ENCODE measurements at places on chromosomes 2 and 18.

- DNase-seq = no peak
These were observed 33.7 kb upstream of the KYNU start for GRCh38 chr2:142843731-142844130.

- no peak for DNase-seq
These were observed 94.2 kb upstream of the FSHR start for GRCh38 chr2:49248506-49248905.

DNA sequence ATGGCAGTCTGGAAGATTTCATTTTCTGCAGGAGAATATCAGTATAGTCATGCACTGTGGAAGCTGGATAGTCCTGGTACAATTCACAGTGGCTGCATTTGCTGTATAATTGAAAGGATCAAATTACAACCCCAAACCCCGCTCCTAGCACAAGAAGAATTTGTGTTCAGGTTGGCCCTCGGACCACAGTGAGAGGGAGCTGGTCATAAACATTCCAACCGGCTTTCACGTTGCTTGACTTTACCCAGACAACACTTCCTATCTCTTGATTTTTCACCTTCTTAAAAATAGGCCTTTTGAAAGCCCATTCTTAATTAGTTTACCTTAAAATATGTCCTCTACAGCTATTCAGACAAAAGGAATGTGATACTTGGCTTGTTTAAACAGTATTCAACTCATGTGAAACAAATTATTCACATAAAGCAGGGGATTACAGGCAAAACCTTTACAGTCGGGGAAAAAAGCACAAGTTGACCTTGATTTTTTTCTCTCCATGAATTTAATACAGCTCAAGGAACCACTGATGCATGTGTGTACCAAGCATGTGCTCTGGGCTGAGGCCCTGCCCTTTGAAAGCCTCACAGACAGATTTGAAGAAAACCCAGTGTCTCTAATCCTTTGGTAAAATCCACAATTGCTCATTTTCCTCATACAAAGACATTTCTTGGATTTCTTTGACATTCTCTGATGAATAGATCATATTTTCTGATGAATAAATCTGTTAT lies 143.0 kb upstream of the SOX11 start:
- DNase-seq = no peak

- DNase-seq = no peak
These were observed 1469.7 kb upstream of the PIK3C3 start for GRCh38 chr18:40485318-40485717.

- DNase-seq = no peak
These were observed 1.8 kb upstream of the BCL11A start for GRCh38 chr2:60555066-60555782.

DNA sequence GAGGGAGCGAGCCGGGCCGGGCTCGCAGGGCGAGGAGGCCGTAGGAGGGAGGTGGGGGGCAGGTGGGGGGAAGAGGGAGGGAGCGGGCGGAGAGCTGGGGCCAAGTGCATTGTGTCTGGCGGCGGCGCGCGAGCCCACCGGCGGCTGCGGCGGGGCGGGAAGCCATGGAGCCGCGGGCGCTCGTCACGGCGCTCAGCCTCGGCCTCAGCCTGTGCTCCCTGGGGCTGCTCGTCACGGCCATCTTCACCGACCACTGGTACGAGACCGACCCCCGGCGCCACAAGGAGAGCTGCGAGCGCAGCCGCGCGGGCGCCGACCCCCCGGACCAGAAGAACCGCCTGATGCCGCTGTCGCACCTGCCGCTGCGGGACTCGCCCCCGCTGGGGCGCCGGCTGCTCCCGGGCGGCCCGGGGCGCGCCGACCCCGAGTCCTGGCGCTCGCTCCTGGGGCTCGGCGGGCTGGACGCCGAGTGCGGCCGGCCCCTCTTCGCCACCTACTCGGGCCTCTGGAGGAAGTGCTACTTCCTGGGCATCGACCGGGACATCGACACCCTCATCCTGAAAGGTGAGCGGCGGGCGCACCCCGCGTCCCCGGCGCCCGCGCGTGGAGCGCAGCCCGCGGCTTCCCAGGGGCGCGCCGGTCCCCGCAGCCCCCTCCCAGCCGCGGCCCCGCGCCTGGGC lies at the start of gene TMEM178A:
Gene TMEM178A, plus strand, starts transcription at position 107 of the 680 bp plus-strand sequence. Its CDS starts 58 bp downstream, at position 165.
- DNase-seq = no peak

- DNase-seq = no peak
These were observed 29.9 kb upstream of the ALKAL2 start for GRCh38 chr2:317501-318424.

DNA sequence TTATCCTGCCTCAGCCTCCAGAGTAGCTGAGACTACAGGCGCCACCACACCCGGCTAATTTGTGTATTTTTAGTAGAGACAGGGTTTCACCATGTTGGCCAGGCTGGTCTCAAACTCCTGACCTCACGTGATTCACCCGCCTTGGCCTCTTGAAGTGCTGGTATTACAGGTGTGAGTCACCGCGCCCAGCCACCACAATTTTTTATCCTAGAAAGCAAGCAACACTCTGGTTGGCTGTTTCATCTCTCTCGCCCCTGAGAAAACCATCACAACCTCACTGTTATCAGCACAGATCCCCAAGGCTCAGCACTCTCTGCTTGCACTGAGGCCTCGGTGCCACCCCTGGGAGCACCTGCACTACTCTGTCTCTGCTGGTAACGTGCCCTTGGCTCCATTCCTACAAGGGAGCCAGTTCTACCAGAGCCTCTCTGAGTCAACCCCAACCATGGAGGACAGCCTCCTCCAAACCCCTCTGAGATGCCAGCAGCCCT lies 134.8 kb upstream of the AGAP1 start:
- no peak for DNase-seq

DNA sequence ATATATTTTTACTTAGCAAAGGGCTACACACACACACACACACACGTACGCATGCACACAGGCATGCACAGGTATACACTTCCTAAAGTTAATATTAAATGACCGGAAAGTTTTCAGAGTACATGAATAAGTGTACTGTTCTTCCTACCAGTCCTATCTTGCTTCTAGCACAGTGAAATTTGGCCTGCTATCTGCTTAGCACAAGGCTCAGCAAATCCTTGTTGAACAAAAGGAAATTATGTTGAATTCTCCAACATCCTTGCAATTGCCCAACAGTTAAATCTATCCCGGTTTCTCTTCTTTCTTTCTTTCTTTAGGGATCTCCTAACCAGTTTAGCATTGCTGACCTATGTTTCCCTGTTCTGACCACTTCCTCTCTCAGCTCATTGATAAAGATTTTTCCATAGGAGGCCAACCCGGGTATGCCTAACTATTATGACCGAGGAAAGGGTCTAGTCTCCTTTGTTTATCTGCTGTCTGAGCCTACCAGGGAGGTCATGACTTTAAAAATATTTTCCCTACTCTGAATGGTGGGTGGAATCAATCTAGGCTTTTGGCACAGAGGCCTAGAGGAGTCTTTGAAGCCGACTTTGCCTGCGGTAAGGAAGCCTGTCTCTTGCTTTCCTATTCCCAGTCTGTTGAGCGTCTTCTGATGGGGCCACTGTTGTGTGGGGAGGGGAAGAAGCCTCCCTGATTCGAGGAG lies 400.7 kb downstream of the HRH4 start:
- DNase-seq = no peak

GRCh38 chr2:42137125-42137841 lies 31.9 kb upstream of the EML4 start:
- DNase-seq = no peak

- no peak for DNase-seq
These were observed 126.3 kb downstream of the SEPTIN10 start for GRCh38 chr2:109487536-109487869.

DNA sequence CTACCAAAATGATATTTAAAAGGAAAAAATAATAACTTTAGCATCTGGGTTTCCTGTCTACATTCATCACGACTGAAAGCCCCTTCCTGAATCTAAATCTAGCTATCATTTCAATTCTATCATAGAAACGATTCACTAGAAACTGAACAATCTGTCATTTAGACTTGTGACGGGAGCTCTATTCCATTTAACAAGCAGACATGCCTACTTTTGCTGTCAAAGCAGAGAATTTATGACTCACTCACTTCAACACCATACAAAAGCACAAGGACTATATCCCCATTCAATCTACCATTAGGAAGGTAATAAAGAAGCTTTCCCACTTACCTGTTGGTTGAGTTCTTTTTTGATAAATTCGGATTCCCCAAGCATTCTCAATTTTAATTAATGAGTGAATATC lies 1072.3 kb downstream of the LRP1B start:
- DNase-seq = no peak

GRCh38 chr2:133045787-133046186 lies 375.8 kb upstream of the LYPD1 start:
- no peak for DNase-seq

- DNase-seq = no peak
These were observed 9.2 kb downstream of the SERPINE2 start for GRCh38 chr2:224029876-224030275.

DNA sequence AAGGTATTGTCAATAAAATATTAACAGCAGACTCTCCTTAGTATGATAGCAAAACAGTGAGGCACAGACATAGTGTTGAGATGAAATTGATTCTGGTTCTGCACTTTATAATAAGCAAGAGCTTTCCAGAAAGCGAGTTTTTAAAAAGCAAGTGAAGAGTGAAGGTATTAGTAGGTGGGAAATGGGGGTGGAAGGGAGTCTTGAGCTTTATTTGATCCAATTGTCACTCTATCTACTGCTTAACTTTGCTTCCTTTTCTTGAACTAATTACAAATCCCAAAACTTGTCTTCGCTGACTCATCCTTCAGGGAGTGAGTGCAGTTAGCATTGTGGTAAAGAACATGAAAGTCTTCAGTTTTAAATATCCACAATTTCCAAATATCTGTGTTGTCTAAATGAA lies 120.6 kb upstream of the BOD1L2 start:
- no peak for DNase-seq

DNA sequence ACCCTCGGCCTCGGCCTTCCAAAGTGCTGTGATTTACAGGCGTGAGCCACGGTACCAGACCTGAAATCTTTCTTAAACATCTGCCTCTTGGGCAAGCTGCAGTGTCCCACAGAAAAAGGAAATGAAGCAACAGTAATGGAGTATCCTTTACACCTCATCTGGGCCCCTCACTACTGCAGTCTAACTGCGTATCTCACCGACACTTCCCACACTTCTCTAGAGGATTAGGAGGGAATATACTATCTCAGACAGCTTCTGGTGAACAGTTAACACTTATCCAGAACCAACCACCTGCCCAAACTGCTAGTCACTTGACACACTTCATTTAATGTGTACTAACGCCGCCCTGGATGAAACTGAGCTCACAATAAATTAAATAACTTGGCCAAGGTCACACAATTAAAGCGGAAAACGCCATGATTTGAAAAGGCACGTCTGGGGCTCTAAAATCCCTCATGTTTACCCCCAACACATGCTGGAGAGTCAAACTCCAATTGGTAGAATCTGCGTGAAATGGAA lies 993 bp downstream of the COX7A2L start:
- no peak for DNase-seq

DNA sequence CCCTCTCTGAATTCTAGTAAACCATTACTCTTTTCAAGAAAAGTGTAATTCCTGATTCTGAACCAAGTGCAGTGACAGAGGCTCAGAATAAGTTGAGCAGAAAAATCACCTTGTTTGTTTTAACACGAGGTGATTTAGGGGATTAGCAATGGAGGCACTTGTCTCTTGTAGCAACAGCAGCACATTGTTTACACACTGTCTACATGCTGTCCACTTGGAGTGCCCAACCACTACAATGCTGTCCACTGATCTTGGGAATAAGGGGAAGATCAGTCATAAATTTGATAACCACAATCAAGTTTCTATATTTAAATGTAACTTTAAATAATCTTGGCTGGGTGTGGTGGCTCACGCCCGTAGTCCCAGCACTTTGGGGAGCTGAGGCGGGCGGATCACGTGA lies 13.9 kb upstream of the RMND5A start:
- no peak for DNase-seq

- no peak for DNase-seq
These were observed 854 bp downstream of the GPR155 start for GRCh38 chr2:174485788-174486562.

DNA sequence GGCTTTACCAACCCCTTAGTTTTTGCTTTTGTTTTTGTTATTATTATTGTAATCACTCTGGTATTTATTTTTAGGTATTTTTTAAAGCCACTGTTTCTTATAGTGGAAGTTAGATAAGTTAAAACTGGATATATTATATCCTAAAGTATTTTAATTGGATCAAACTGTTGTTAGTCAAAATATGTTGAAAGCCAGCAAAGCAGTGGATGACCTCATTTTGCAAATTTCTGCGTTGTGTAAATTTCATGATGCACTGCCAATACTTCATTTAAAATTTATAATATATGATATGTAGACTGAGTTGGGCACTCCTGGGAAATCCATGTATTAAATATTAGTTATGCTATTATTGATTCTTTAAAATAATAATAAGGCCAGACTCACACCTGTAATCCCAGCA lies 661.7 kb upstream of the NRXN1 start:
- DNase-seq = no peak

DNA sequence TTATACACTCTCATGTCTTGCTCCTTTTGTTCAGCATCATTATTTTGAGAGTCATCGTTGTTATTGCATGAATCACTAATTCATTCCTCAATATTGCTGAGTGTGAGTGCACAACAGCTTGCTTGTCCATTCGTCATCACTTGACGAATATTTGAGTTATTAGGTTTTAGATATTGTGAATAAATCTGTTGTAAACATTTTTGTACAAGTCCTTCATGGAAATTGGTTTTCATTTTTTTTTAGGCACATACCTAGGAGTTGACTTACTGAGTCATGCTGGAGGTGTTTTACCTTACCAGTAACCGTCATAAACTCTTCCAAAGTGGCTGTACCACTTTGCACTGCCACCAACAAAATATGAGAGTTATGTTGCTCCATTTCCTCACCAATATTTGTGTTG lies 84.2 kb upstream of the NCK2 start:
- no peak for DNase-seq

GRCh38 chr2:68909793-68910674 lies 38.8 kb upstream of the BMP10 start:
- DNase-seq = no peak

DNA sequence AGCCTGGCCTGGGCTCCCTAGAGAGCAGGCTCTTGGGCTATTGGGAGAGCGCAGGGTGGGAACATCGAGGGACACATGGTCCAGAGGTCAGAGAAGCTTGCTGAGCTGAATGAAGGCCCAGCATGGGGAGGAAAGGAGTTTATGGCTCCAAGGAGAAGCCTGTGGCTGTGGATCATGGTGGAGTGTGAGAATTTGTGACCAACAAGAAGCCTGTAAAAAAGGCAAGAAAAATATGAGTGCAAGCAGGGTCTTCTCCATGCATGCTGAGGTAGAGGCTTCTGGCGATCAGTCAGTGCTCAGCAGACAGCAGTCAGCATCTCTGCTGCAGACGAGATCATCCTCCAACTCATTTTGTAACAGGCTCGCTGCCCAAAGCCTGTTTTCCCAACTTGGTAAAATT lies 1.3 kb upstream of the SCYGR3 start:
- DNase-seq = no peak

GRCh38 chr2:46825939-46826568 lies 89.6 kb downstream of the MCFD2 start:
- DNase-seq = no peak
